Hippocampal formation (tissue), 2 donors: ENCODE measurements at places on chromosomes 1 and 21.
A peak's percentile ranks its signal among the peaks of the same experiment; 100 is the strongest.

DNA sequence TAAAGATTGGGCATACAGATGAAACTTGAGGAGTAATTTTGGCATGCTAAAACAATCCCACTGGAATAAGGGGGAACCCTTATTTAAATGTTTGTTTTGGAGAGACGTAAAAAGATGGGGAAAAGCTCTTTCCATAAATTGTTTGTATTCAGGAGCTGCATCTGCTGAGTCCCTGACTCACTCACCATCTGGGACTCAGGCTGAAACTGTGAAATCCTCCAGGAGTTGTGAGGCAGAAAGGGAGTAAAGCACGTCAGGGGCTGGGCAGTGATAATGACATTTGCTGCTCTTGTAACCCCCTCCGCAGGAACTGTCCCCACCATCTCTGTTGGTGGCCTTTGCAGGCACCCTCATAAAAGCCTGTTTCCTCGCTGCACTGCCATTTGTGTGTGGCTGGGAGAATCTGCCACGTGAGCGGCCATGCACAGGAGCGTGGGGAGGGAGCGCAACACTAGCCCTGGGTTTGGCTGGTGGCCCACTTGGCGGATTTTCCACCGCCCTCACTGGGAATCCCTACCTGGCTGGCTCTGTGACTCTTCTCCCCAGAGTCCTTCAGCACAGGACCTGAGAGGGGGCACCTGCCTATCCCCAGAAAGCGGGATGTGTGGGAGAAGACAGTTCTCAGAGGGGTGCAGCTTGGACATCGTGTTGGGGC lies 45.3 kb downstream of the ZSCAN20 start:
- peak; percentile 6 for DNase-seq

- no peak for DNase-seq
Measured at GRCh38 chr1:8061673-8062386, 35.7 kb upstream of the ERRFI1 start.

- DNase-seq = no peak
Measured at GRCh38 chr1:230280906-230281413, 145.2 kb downstream of the PGBD5 start.

DNA sequence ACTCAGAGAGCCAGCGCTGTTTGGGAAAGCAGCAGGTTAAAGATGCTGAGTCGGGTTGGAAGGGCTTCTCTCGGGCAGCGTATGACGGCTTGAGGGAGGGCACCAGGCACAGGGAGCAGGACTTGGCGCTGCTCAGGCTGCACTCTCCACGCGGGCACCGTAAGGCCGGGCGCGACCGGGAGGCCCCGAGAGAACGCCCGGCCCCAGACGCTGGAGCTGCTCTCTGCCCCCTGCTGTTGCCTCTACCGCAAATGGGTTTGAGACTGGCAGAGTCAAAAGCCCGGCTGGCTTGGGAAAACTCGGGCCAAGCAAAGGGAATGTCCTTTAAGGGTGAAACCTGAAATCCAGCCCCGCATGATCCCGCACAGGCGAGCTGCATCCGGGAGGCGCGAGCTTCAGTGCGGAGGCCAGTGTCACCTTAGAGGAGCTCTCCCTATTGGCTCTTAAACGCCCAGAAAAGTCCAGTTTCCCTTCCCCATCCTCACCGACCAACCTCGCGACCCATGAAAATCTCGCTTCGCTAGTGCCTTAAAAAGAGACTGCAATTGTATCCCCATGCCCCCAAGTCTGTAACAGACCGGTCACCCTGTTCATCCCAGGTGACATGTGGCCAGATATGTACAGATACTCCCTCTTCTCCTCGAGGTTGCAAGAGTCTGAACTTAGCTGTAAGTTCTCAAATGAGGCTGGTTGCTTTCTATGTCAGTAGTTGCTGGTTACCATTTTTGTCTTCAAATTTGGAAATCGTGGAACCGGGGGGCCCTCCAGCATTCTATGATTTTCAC lies 1.1 kb downstream of the PRRX1 start:
- peak; percentile 44 for DNase-seq

- no peak for DNase-seq
Measured at GRCh38 chr21:35402061-35402460, 353.0 kb upstream of the RUNX1 start.

GRCh38 chr1:186202271-186202764 lies 172.7 kb downstream of the TPR start:
- DNase-seq = no peak

DNA sequence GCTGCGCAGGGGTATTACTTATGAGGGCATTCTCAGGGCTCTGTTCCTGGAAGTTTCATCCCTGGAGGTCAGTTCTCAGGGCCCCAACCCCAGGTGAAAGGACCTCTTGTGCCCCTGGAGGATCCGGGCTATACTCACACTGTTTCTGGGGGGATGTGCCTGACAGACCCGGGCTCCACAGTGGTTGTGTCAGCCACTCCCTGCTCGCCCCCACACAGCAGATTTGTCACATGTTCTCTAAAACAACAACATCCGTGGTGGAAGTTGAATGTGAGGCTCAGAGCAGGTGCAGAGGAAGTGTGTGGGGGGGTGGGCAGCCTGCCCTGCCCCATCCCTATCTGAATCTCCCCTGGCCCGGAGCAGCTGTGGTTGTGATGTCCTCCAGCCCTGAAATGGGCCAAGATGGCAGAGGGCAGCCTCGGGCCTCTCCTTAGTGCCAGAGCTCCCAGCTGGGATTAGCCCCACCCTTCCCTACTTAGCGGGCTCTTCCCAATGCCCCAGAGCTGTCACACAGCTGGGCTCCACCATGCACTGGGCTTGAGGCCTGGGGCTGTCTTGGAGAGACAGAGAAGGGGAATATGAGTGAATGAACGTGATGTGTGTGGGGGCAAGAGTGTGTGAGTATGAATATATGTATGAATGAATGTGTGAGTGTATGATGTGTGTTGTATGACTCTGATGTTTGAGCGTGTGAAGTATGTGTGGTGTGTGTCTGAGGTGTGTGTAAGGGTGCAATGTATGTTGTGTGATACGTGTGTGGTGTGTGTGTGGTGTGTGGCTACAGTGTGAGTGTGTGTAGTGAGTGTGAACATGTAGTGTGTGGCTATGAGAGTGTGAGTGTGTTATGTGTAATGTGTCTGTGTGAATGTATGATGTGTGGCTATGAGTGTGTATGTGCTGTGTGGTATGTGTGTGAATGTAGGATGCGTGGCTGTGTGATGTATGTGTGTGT lies 1.5 kb upstream of the FCMR start:
- DNase-seq = no peak

- DNase-seq = no peak
Measured at GRCh38 chr1:228455715-228456114, 31.5 kb upstream of the RNF187 start.

DNA sequence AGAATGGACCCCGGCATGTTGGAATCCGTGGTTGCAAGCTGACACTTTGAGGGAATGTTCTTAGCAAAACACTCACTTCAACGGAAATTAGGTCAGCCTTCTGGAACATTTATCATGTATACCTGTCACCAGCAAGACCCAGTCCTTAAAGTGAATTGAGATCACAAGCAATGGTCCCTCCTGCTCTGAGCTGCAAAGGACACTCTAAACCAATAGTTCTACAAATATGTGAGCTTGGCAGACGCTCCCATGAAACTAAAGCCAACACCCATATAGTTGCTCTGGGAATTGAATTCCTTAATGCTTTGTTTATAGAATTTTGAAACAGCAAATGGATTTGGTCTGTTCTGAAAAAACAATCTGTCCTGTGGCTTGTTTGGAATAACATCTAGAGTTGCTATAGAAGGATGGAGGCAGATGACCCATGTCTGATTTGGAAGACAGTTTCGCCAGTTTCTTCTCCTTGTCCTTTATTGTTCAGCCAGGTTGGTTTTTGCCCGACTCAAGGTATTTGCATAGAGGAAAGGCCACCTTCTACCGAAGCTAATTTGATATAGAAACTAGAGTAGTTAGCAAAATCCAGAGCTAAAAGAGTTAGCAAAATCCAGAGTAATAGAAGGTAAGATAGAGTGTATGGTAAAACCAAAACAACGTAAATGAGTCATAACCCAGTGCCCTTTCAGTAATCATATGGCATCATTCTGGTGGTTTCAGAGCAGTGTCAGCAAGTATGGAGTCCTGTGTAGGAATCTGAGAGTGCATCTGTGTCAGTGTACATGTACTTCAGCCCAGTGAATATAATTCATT lies 236.2 kb downstream of the NFIA start:
- DNase-seq = no peak

- DNase-seq = no peak
Measured at GRCh38 chr1:65277605-65278347, 31.6 kb upstream of the DNAJC6 start.

DNA sequence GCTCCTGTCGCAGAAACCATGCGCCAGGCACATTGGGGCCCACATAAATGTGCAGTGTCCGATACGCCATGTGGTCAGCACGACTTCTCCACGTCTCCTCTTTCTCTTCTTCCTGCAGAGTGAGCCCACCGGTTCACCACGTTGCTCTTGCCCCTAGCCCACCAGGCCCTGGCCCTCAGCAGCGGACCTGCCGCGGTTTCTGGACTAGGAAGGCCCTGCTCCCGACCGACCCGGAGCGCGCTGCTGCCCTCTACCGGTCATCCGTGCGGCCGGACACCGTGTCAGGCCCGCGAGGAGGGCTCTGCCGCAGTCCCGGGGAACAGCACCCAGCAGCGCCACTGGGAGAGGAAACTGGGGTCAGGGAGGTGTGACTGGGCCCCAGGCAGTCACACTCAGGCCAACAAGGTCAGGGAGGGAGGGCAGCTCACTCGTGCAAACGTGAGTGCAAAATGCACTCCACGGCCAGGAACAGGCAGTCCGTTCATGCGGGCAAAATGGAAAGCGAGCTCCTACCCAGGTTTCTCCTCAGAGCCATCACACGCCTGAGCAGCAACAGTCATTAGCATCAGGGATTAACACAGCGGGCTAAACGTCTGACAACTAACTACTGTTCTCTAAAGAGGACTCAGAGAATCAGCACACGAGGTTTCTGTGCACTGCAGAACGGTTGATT lies 13.7 kb downstream of the TLR5 start:
- no peak for DNase-seq
